Amygdala (tissue), 56 donors: ENCODE measurements at places on chromosomes 3 and 15.
A peak's percentile ranks its signal among the peaks of the same experiment; 100 is the strongest.

DNA sequence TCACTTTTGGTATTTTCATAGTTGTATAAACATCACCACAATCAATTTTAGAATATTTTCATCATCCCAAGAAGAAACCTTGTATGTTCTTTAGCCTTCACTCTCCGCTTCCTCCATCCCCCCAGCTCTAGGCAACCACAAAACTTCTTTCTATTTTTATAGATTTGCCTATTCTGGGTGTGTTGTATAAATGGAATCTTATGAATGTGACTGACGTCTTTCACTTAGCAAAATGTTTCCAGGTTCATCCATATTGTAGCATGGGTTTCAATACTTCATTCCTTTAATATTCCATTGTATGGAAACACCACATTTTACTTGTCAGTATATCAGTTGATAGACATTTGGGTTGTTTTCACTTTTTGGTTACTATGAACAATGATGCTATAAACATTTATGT is 335.8 kb upstream of the GOLIM4 start:
- no peak for DNase-seq

GRCh38 chr3:79018671-79019136 is 749.1 kb downstream of the ROBO1 start:
- DNase-seq: peak; percentile 65

DNA sequence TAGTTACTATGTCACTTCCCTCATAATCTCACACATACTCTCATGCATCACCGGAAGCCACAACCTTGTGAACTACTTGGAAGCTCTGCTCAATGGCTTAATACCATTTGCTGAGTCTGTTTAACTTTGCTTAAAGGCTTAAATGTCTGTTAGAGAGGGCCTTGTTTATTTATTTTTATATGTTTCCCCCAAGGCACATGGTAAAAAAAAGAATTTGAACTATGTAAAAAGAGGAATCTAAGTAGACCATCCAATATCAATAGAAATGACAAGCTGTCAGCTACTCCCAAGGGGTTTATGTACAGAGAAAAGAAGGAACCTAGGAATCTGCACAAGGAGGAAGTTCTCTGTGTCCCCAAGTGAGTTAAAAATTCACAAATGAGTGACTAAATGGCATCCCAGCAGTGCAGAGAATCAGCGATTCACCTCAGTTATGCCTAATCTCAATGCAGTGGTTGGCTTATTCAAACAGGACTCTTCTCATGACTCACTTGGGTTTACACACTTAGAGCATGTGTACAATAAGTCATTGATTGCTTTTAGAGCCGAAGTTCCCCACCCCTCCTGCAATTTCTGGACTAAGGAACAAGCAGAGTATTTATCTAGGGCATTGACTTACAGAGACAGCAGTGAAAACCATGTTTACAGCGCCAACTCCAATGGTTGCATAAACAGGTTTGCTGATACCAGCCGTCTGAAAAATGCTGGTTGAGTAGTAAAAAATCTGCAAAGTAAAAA is 24.4 kb downstream of the SLC2A2 start:
- no peak for DNase-seq

GRCh38 chr3:42148086-42148848 is 57.1 kb downstream of the TRAK1 start:
- no peak for DNase-seq

DNA sequence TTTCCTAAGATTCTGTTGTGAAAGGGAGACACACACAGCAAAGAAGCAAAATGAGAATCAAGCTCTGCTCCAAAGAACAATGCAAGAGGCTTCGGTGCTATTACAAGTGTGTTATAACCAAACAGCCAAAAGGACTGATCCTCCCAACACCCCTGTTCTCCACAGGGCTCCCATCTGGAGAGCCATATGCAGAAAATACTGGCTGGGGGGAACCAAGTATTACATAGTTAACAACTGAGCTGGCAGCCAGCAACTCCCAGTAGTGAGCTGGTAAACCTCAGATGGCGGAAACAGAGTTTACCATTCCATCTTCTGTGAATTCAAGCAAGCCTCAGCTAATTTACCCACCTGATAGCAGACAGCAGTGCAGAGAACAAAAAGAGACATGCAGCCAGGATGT is 156.4 kb downstream of the NTRK3 start:
- no peak for DNase-seq

DNA sequence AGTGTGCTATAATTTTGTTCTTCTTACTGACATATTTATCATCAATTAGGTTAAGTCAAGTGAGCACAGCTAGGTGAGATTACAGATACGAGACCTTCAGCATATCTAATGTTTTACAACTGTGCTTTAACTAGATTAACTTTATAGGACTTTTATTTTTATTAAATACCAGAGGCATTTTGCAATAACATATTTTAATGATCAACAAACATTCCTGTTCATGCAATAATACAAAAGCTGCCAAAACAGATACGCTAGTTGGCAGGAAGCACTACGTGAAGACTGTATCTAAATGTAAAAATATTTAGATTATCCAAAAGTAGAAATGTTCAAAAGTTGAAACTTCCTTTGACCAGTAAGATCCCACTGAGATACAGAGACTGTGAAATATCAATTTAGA is 139.1 kb downstream of the CBLB start:
- no peak for DNase-seq

GRCh38 chr3:172173316-172174254 is 134.2 kb downstream of the FNDC3B start:
- DNase-seq: no peak

GRCh38 chr15:93671387-93671943 is 559.9 kb upstream of the MCTP2 start:
- DNase-seq: no peak

GRCh38 chr3:66083096-66083678 is 44.5 kb upstream of the MAGI1 start:
- DNase-seq: no peak

GRCh38 chr15:78695046-78695671 is 54.1 kb upstream of the CHRNB4 start:
- DNase-seq: no peak

DNA sequence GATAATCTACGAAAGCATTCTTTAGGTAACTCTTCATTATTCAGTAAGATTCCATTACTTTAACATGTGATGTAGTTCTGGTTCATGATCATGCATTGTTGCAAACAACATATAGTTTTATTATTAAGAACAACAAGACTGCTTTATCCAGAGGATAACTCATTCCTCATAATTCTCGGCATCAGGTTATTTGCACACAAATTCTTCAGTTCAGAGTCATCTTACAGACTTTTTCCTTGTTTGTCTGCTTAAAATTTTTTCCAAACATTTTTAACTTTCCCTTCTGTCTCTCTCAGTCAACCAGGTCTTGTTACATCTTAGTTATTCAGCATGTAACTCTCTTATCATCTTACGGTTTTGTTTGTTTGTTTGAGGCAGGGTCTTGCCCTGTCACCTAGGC is 60.1 kb downstream of the VGLL3 start:
- DNase-seq: no peak

DNA sequence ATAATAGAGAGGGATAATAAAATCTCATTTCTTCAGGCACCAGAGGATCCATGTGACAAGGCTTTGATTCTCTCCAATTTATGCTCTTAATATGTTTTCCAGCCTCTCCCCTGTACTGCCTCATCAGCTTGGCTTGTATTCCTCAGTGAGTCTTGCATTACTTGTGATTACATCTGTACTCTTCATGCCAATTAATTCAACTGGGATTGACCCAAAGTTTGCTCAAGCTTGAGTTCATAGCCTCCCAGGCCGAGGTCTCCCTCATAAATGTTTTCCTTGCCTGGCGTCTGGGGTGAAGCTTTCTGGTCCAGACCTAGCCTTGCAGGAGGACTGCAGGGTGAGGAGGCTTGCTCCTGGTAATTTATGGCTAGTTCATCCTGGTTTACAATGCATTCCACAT is 146.9 kb downstream of the CHST2 start:
- no peak for DNase-seq

GRCh38 chr3:122502139-122502538 is 12.6 kb downstream of the KPNA1 start:
- DNase-seq: no peak

- DNase-seq: peak; percentile 53
These were observed at the start of gene HDGFL3 for GRCh38 chr15:83207660-83208366. TSS of gene HDGFL3 (minus strand) at chr15:83207823. CDS start at chr15:83207414, 409 bp downstream.

DNA sequence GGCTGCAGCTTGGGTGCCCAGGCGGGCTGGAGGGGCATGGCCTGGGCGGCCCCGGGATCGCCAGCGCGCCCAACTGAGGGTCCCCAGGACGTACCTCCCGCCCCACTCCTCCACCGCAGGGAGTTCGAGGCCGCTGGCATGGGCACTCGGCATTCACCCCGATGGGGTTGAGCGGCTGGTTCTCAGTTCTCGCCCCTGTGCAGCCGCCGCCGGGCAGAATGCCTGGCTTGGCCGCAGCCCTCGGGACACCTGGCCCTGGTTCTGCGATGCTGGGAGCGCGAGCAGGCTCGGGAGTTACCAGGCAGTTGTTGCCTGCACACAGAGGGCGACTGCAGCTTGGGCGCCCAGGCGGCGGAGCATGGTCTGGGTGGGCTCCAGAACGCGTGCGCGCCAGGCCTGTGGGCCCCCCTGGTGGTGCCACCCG is 121.4 kb downstream of the LMLN start:
- DNase-seq: no peak

- no peak for DNase-seq
These were observed 74.2 kb upstream of the SATB1 start for GRCh38 chr3:18499301-18499700.

- DNase-seq: no peak
These were observed 639 bp downstream of the NIPA1 start for GRCh38 chr15:22786868-22787698.

DNA sequence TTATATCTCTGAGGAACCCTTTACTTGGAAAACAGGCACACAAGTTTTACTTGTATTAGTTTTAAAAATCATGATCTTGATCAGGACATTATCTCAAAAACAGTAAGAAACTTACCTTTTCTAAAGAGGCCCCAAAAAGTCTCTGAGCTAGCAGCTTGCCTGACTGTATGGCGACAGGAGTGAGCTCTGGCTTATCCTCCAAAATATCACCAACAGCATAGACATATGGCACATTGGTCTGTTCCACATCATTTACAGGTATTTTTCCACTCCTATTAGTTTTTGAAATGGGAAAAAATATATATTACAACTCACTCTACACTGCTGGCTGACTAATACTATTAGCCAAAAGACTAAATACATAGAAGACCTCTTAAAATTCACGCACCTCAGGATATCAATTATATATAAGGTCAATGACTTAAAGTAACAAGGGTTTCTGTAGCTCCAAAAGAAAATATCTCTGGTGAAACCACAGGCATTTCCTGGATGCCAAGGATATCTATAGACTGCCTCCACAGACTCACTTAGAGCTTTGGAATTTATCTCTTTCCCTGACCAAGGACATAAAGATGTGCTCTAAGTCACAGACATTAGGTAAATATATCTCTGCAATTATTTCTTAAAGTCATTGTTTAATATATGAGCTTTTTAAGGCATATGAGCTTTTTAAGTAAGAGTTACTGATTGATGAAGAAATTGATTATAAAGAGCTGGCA is 33.1 kb downstream of the TXNRD3 start:
- DNase-seq: no peak

DNA sequence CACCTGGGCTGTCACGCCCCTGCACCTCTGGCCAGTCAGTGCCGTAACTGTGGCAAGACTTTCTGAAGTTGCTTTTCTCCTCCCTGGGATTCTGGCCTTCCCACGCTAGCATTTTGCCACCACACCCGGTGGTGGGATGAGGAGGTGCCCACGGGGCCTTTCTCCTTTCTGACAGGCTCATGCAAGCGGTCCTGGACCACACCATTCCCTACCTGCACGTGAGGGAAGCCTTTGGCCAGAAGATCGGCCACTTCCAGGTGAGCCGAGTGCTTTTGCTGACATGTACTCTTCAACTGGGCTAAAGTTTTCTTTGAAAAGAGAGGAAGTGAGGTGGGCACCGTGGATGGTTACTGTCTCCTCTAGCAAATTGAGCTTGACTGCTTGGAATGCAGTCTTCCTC is 9.6 kb downstream of the IVD start:
- DNase-seq: no peak

- no peak for DNase-seq
These were observed 85.5 kb upstream of the CDV3 start for GRCh38 chr3:133487920-133488540.
